ENCODE measurements at places on chromosomes 3 and 15.
A peak's percentile ranks its signal among the peaks of the same experiment; 100 is the strongest.

- DNase-seq = no peak
These were observed 46.9 kb downstream of the CHRD start for GRCh38 chr3:184426691-184427141.

GRCh38 chr3:5197470-5198312 lies 10.2 kb downstream of the EDEM1 start:
- DNase-seq = no peak

- no peak for DNase-seq
These were observed 516.4 kb downstream of the GBE1 start for GRCh38 chr3:81245043-81245442.

GRCh38 chr3:139225548-139225947 lies 118.3 kb upstream of the MRPS22 start:
- no peak for DNase-seq

GRCh38 chr15:71052356-71052755 lies 62.9 kb upstream of the THSD4 start:
- no peak for DNase-seq

GRCh38 chr3:171646357-171647133 lies 163.7 kb downstream of the PLD1 start:
- DNase-seq = peak; percentile 76

DNA sequence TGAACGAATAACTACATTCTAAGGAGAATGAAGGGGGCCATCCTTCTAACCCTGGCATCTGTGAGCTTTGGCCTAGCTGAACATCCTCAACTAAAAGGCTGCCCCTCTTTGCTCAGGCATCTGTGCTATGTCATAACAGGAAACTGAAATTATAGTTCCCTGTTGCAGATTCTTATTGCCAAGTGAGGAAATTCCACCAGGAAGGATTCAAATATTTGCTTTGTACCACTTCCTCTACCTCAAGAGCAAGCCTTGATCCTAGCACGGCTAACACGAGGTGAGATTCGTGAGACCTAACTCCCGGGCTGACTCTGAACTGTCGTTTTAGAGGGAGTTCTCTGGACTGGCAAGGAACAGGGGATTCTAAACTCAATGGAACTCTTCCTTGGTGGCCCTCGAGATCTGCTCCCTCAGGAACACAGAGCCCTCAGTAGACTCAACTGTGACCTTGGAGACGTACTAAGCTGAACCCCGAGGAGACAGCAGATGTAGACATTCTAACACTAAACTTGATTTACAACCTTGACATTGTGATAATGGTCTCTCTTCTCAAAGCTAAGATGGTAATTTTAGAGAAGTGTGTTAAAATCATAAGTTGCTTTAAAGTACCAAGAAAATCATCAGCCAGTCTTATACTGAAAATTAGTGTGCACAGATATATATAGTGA lies 4.2 kb downstream of the SPG21 start:
- DNase-seq = no peak

- DNase-seq = no peak
These were observed 2.2 kb upstream of the UBA3 start for GRCh38 chr3:69082361-69082760.

DNA sequence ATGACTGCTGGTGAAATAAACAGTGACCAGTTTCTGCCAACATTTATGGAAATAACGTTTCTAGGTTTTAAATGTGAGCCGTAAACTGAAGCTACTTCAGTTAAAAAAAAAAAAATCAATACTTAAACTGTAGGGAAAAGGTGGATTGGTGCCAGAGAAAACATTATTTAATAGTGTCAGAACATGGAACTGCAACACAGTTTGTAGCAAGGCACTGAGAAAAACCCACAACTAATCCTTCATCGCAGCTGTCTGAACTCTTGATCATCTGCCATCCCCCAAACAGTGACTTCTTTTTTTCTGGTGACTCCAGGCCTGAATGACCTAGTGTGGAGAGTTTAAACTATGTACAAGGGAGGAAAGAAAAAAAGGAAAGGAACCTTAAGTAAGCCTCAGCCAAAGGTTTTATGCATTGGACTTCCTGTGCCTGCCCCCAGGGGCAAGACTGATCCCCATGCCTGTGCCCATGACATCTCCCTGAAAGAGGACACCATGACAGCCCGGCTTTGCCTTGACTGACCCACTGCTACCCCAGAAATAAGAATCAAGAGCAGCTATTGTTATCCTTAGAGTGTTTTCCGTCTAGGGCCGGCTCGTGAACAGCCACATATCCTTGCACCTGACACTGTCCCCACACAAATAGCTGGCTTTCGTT lies 33.1 kb downstream of the CRTAP start:
- no peak for DNase-seq

DNA sequence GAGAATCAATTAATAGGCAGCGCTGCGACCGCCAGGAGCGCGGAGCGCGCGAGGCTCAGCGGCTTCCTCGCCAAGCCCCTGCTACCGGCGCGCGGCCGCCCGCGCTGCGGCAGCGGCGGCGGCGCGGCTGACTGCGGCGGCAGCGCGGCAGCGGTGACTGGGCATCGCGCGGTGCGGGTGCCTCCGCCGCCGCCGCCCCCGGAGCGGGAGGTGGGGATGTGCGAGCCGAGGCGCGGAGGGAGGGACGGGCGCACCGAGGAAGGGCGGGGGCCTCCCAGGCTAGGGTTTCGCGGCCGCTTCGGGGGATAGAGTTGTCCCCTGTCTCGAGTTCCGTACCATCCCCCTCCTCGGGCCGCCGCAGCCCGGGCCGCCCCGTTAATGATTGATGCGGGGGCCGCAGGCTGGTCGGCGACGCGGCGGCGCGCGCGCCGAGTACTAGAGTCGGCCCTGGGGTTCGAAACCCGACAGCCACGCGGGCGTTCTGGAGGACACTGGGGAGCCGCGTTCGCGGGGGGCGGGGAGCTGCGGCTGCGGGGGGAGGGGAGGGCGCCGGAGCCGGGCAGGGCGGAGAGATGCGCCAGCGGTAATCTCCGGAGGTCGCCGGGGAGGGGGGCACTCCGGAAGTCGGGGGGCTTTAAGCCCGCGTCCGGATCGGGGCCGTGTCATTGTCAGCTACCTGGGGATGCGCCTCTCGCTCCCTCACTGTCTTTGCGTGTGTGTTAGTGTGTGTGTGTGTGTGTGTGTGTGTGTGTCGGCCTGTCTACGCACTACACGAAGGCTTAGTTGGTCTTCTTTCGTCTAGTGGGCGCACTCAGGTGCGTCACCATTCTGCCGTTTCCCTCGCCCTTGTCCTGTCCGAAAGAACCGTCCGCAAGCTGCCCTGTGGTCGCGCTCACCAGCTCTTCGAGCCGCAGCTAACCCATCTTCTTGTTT lies at the start of gene PAQR9:
Gene PAQR9, minus strand, starts transcription at position 159 of the 933 bp plus-strand sequence. CDS start 338 bp downstream, outside the sequence.
- DNase-seq = no peak

DNA sequence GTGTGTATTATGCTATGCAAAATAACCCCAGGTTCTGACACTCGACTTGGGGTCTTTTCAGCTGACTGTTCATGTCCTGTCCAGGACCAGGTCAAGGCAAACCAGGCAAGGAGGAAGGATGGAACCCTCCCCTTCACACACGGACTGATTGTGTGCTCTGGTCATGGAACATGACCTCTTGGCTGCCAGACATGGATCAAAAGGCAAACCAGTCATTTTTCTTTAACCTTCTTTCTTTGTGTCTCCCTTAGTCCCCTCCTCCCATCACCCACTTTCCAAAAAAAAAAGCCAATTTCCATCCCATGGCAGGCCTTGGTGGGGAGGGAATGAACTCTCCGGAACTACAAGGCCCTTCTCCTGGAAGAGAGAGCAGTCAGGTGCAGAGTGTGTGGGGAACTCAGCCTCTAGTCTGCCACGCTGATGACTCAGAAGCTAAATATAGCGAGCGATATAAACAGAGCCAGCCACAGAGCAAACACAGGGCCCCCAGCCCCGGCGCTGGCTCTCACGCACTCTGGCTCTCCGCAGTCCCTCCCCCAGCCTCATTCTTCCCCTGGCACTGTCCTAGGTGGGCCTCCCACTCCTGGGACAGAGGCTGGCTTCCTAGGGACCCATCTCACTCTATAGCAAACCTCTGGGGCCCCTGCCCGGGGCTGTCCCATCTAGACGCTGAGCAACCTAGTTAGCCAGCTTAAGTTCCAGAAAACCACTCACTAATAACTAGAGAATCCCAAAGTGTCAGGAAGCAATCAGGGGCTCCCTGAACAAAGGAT lies 10.0 kb downstream of the BMF start:
- peak; percentile 88 for DNase-seq

- DNase-seq = peak; percentile 91
These were observed at the start of gene SEC22C for GRCh38 chr3:42581709-42582473. Gene SEC22C (minus strand): TSS chr3:42581967. CDS start chr3:42569046, 12,921 bp downstream.

DNA sequence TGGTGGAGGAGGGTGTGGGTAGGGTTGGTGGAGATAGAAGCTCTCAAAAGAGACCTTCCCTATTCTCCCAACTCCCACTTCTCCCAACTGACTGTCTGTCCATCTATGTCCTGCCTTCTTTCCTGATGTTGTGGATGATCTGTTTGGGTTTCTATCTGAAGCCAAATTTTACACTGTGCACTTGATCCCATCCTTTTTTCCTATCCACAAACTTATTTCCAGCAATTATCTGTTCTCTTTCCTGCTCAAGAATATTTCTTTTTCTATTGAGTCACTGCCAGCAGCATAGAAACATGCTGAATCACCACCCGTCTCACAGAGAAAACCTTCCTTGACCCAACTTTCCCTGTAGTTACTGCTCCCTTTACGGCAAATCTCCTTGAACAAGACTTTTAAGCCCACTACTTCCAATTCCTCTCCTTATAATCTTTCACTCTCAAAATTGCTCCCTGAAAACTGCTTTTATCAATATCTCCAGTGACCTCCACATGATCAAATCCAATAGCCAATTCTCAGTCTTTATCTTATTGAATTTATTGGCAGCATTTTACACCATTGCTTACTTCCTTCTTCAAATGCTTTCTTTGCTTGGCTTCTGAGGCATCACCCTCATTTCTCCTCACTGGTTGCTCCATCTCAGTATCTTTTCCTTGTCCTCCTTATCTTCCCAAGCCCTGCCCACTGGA lies 141.2 kb upstream of the SLC7A14 start:
- DNase-seq = no peak

DNA sequence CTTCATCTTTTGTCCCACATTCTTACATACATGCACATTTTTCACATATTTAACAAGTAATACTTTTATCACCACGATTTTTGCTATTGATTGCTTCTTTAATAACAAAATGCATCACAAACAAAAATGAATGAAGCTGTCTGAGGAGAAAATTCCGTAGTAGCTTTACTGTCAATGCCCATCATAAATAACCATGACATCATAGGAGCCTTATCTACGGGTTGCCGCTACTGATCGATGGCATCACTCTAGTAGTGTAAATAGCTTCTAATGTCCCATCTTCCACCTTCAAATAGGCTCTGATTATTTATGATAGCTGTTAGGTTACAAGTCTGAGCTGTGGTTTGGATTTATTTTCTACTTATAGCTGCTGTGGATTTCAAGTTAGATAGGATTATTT lies 323.4 kb downstream of the MECOM start:
- no peak for DNase-seq

GRCh38 chr3:76400141-76400540 lies 614.8 kb upstream of the ZNF717 start:
- DNase-seq = no peak

- no peak for DNase-seq
These were observed 313.4 kb upstream of the CHRM5 start for GRCh38 chr15:33654860-33655259.

DNA sequence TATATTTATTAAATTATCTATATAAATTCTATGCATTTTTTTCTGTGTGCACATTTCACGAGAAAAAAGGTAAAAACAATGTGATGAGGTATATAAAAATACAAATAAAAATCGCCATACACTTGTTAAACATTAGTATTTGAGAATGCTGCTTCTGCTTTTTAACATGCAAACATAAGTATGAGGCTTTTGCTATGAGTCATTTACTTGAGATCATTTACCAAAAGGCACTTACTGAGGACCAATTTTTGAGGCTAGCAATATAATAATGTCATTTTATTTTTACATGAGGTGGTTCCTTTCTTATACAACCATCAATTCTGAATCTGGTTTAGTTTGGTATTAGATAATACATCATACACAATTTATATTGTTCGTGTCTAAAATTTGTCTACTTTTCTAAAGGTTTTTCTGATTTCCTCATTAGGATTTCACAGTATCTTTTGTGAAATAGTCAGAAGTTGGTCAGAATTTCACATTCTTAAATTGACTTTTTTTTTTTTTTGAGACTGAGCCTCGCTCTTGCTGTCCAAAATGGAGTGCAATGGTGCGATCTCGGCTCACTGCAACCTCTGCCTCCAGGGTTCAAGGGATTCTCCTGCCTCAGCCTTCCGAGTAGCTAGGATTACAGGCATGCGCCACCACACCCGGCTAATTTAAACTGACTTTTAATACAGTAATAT lies 25.6 kb downstream of the DCUN1D1 start:
- no peak for DNase-seq

- no peak for DNase-seq
These were observed 52.7 kb downstream of the MITF start for GRCh38 chr3:69791919-69792399.

- DNase-seq = peak; percentile 25
These were observed 20.4 kb downstream of the BHLHE40 start for GRCh38 chr3:4999531-5000184.

GRCh38 chr15:90065682-90066049 lies 36.6 kb downstream of the IDH2 start:
- DNase-seq = no peak

GRCh38 chr15:49145651-49146609 lies 9.5 kb downstream of the COPS2 start:
- peak; percentile 78 for DNase-seq

DNA sequence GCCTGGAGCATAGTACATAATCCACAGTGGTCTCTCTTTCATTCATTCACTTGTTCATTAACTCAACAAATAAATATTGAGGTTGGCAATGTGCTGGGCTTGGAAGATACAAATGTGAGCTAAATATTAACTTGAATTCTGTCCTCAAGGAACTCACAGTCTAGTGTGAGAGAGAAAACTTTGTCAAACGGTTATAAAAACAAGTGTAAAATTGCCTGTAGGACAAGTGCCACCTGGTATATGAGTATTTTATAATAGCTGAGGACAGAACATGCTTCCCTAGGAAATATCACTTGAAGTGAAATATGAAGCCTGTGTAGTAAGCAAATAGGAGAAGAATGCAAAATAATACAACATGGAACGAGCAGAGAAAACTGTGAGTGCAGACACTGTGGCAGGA lies 173.1 kb upstream of the CMC1 start:
- no peak for DNase-seq

- DNase-seq = no peak
These were observed 179.1 kb upstream of the SMAD3 start for GRCh38 chr15:66886241-66886675.

DNA sequence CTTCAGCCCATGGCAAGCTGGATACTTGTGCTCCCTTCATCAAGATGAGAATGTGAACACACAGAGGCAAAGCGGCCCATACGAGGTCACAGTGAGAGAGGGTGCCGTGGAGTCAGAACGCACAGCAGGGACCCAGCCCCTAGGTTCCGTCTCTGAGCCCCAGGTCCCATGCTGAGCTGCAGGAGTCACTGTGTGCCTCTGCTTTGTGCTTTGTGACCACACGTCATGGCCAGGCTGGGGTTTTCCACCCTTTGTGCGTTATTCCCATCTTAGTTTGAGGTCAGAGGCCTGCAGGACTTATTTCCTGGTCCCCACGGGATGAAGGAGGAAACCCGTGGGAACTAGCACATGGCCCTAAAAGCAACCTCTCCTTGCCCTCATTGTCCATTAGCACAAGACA lies 140.3 kb downstream of the TJP1 start:
- DNase-seq = no peak
